Lung microvascular endothelial cell (primary cell): ENCODE measurements at places on chromosomes 11 and 22.
A peak's percentile ranks its signal among the peaks of the same experiment; 100 is the strongest.

DNA sequence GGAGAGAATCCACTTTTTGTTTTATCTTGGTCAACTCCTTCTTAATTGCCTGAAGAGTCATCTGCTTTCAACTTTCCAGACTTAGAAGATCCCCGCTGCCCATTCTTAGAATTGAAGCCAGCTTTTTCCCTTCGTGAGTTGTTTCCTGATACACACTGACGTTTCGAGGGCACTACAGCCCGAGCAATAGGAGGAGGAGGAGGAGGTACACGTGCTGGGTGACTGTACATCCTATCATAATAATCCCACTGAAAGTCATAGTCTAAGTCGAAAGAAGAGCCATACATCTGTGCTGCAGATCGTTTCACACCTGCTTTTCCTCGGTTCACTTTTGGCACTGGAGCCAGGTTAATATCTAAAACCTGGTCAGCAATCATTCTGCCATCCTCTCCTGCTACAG, 606.1 kb downstream of the DLG2 start:
- no peak for DNase-seq

- DNase-seq = peak; percentile 51
These were observed 19.3 kb downstream of the RFPL1 start for GRCh38 chr22:29457730-29458129.

DNA sequence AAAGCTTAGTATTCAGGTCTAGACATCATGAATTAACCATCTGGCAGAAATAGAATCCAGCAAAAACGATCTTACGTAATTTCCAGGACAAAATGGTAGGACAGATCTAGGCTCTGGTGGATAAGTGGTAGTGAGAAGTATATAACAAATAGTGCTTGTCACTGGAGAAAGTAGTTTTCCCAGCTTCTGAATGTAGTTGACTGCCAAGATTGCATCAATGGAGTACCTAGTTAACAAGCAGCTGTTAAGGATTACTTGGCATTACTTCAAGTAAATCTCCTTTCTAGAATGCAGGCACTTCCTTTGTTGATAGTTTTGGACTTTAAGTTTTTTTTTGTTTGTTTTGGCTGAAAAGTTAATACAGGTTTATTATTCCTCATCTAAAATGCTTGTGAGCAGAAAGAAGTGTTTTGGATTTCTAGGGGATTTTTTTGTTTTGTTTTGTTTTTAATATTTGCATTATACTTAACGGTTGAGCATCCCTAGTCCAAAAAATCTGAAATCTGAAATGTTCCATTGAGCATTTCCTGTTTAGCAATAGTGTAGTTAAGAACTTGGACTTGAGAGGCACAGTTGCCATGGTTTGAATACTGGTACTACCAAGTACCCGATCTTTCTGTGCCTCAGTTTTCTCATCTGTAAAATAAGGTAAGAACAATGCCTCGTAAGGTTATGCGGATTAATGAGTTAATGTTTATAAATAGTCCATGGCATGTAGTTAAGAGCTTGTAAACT, 20.3 kb downstream of the FAM118B start:
- DNase-seq = peak; percentile 29

DNA sequence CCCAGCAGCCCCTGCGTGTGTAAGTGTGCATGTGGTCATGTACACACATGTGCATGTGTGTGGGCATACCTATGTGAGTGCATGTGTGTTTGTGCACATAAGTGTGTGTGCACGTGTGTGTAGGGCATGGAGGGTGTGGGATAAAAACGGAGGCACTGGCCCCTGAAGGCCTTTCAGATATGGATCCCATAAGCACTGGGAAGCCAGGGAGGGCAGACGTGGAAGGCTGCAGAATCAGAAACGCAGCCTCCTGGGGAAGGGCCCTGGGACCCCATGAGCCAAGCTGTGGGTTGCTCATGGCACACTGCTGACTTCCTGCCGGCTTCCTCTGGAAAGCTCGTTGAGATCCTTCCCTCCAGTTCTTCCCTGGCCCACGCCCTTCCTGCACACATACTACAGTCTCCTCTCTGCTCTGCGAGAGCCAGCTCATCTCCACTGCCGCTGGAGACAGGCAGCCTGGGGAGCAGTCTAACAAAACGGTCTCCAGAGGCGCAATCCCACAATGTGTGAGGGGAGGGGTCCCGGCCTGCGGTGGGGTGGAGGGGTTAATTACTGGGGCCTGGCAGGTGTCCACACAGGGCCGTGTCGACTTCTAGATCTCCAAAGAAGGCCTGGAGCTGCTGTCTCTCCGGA, 435.2 kb upstream of the B3GAT1 start:
- no peak for DNase-seq

- DNase-seq = peak; percentile 58
These were observed at the start of gene PTPRJ for GRCh38 chr11:47980088-47980906. PTPRJ (plus strand) TSS chr11:47980559; CDS start chr11:47980913, 354 bp downstream.
